Hematopoietic multipotent progenitor cell treated with erythropoietin and hydrocortisone succinate and interleukin-3 and kit ligand, for 4 days (in vitro differentiated cells): ENCODE measurements at places on chromosomes 5 and 9.

DNA sequence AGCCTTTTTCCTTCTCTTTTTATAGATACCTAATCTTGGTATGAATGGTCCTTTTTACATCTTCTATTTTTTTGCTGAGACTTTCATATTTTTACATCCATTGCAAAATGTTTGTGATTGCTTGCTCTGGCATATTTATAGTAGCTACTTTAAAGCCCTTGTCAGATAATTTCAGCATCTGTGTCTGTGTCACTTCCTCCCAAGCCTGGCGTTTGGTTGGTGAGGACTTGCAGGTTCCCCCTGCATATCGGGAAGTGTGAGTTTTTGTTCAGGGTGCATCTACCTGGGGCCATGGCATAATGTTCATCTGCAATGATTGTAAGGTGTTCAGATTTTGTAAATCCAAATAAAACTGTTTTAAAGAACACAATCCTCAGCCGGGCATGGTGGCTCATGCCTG lies 8.9 kb downstream of the FBXW5 start:
- no peak for DNase-seq

DNA sequence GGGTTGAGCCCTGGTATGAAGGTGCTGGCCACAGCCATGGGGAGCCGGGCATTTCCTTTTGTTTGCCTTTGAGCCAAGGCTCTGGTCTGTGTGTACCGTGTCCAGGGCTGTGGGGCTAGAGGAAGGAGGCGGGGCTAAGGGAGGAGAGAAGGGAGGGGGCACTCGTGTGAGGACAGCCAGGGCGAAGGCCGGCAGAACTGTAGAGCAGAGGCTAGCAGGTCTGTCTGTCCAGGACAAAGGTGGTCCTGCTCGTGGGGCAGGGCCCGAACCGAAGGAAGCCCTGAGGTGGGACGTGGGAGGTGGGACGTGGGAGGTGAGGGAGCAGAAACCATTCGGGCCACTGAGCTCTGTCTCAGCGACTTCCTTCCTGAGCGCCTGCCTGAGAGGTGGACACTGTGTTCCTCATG lies 41.3 kb upstream of the TESK1 start:
- DNase-seq, result no peak

- DNase-seq, result peak; percentile 75
These were observed 9.0 kb downstream of the RGS14 start for GRCh38 chr5:177366528-177367322.

- no peak for DNase-seq
These were observed 144.8 kb downstream of the HSPA4 start for GRCh38 chr5:133196441-133197085.

DNA sequence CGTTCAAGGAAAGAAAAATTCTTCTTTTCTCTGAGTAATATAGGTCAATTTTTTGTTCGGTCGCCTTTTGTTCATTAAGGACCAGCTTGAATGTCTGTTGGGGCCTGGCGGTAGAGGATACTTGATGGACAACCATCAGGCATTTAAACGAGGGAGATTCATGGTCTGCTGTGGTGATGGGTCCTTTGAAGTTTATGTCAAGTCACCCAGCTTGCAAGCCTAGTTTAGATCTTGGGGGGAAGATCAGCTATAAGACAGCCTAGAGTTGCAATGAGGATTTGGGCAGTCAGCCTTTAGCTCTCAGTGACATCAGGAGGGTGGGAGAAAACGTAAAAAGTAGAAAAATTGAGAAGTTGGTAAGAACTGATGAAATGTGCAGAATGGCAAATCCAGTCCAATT lies 80.2 kb upstream of the SPRY4 start:
- DNase-seq, result no peak

DNA sequence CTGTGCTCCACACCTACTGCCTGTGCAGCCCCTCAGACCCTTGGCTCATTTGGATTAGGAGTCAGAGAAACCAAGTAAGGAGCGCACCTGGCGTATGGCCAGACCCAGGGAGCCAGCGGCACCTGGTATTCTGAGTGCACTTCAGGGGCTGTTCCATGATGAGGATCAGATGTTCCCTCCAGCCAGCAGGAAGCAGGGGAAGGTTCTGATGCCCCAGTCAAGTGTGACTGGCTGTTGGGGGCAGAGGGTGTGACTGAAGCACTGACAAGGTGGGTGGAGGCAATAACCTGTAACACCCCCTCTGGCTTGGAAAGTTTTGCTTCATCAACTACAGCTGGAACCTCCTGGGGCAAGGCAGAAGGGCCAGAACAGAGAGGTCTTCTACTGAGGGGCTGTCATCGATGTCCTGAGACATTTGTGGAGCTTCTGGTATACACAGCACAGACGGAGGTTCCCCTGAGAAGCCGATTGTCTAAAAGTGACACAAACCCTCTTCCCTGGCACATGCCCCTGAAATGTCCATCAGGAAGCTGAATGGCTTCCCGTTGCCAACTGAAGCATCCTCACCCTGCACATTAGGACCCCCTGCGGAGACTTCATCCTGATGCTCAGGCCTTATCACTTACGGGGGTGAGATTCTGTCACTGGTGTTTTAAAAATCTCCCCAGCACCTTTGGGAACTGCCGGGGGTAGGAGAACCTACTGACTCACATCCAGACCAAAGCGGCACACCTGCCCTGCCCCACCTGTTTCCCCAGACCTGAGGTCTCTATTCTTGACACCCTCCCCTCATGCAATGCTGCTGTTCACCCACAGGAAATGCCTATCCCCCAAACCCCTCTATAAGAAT lies 21.1 kb downstream of the TRAF1 start:
- no peak for DNase-seq

- no peak for DNase-seq
These were observed 629.6 kb upstream of the DMAC1 start for GRCh38 chr9:8429157-8429556.

DNA sequence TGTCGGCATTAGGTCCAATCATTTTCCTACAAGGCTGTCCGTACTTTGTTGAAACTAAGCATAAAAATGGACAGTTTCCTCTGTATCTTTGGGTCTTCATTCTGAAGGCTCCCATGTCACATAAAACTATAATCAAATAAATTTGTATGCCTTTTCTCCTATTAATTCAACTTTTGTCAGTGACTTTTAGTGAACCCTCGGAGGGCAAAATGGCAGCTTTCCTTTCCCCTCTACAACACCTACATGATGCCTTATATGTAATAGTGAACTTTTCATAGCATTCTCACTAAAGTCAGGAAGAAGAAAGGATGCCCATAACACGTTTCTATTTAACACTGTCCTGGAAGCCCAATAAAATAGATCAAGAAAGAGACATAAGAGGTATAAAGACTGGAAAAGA lies 5.1 kb upstream of the AGXT2 start:
- no peak for DNase-seq

DNA sequence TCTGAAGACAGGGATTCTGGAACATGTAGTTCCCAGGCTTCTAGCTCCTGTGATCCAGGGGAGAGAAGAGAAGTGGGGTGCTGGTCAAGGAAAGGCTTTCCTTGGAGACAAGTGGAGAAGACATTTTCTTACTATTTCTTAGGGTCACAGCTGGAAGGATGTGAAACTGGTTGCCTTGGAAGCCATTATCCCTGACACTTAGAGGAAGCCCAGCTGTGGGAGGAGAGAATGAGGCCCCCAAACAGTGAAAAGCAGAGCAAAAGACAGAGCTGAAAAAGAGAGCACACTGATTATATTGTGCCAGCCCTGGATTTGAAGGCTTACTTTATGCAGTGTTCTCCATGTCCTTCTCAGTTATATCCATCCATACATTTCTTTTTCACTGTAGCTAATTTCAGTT lies 17.5 kb upstream of the SHB start:
- no peak for DNase-seq

- peak; percentile 40 for DNase-seq
These were observed 295.5 kb downstream of the IRX1 start for GRCh38 chr5:3891113-3891512.

- DNase-seq, result no peak
These were observed 16.6 kb downstream of the ZNF131 start for GRCh38 chr5:43137326-43137725.

GRCh38 chr9:134039386-134040175 lies 14.3 kb downstream of the BRD3OS start:
- no peak for DNase-seq

GRCh38 chr9:10112798-10113197 lies 500.0 kb downstream of the PTPRD start:
- DNase-seq, result no peak

DNA sequence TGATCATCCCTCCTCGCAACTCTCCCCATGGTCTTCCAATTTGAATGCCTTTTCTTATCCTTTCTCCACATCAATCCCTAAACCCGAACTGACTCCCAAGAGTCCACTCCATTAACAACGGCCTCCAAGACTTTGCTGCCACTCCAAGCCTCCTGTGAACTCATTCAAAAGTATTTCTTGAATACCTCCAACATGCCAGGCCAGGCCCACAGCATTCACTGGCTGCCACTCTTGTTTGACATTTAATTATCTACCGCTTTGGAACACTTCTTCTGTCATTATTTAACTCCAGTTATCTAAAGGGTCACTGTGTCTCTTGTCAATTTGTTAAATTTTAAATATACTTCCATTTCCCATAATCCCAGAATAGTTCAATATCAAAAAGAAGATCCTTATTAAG lies 378.9 kb downstream of the EFNA5 start:
- no peak for DNase-seq

DNA sequence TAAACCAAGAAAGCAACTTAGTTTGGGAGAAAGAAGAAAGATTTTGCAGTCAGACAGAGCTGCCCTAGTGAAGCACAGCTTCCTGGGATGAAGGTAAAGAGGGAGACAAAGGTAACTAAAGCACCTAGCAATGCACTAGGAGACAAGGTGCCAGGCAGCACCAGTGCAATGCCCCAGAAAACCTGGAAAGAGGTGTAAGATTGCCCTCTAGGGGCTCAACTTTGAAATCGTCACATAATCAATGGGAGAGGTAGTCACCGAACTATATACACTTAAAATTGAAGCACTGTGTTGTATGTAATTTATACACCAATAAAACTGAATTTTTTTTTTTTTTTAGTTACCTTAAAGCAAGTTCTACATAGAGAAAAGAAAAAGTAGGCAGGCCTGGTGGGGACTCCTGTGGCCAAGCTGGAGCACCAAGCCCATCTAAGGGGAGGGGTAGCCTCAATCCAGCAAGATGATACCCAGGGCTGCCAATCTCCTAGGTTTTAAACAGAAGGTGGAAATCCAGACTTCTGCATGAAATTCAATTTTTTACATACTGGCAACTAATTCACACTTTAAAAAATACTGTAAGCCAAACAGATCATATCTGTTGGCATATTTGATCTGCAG lies 48.2 kb downstream of the CDK5RAP2 start:
- peak; percentile 68 for DNase-seq

DNA sequence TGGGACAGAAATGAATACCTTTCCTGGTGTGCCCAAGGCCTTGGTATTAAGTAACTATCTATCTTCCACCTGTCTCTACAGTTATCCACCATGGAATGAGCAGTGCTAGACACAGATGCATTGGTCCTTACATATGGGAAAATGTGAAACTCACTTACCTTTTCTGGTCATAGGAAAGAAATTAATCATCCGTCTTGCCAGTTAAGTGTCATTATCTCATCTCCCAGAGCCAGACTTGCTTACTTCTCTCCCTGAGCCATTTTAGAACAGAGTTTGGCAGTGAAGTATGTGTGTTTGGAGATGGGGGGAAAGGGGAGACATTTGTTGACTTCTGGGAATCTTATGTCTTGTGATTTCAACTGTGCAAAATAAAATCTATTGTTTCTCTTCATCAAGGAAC lies 1211.0 kb upstream of the CDH6 start:
- no peak for DNase-seq

- peak; percentile 92 for DNase-seq
These were observed 860.8 kb upstream of the DMAC1 start for GRCh38 chr9:8660383-8660782.

GRCh38 chr9:111937301-111937700 lies 40.7 kb downstream of the UGCG start:
- DNase-seq, result no peak

DNA sequence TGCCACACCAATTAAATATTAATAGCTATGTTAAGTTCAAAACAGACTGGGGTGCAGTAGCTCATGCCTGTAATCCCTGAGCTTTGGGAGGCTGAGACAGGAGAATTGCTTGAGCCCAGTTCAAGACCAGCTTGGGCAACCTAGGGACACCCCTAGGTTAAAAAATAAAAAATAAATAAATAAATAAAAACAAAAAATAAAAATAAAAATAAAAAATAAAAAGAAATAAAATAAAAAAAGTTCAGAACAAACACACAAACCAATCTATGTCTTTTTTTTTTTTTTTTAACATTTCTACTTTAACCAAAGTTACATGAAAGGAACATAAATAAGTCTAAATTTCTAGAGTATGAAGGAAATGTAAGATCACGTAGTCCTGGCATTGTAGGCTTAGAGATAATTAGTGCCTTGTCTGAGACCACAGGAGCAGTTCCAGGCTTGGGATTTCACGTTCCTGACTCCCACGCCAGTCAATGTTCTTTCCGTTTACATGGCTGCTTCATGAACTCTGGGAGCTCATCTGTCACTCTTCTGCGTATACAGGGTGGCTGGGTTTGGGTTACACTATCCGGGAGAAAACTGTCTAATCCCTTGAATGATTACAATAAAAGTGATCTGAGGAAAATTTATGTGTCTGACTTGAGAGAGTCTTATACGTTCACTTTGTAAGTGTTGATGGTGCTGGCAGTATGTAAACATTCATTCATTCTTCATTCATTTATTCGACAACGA lies 85.2 kb downstream of the KIAA1958 start:
- no peak for DNase-seq

- no peak for DNase-seq
These were observed 245.5 kb downstream of the AUH start for GRCh38 chr9:91116211-91116610.
